ENCODE measurements at places on chromosomes 1 and 21.

GRCh38 chr1:19038732-19039131 is 82.3 kb upstream of the IFFO2 start:
- no peaks in the 10 kb centered on the region for H3K36me3 ChIP-seq
- H3K27me3 ChIP-seq, result no peaks in the 10 kb centered on the region
- no peak overlapping the region for H3K4me3 ChIP-seq
- no peak overlapping the region for H3K27ac ChIP-seq
- H3K4me1 ChIP-seq, result peaks cover 6% of the 10 kb centered on the region

DNA sequence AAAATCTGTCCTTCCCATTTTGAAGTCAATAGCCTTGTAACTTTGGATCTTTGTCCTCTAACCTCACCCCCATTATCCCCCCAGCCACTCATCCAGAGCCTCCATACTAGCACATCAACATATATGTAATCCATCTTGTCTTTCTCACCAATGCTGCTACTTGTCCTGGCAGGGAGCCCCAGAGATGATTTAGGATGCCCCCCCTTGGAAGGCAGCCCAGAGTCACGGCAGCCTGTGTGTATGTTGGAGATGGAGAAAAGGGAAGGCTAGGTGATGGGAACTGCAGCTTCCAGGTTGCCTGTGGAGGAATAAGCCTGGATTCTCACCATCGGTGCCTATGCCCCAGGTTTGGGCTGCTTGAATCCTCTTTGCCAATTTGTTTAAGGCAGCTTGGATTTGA is 51.7 kb upstream of the SCMH1 start:
- H3K4me3 ChIP-seq, result no peak overlapping the region
- no peak for DNase-seq
- H3K4me1 ChIP-seq, result no peaks in the 10 kb centered on the region
- no peak overlapping the region for H3K27ac ChIP-seq
- no peaks in the 10 kb centered on the region for H3K27me3 ChIP-seq

DNA sequence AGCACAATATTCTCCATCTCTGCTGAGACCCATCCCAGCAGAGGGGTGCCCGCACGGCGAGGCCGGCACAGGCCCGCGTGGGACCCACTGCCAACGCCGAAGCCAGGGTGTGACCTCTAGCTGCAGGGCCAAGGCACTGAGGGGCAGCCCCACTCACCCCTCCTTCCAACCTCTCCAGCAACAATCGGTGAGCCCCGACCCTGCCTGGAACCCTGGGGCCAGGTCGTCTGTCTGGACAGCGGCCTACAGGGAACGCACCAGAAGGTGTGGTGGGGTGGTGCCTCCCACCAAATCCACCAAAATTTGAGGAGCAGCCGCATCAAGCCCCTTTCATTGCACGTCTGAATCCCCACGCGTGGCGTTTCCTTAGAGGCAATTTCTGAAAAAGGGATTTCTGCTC is 63.0 kb upstream of the ADARB1 start:
- H3K27ac ChIP-seq, result no peak overlapping the region
- DNase-seq, result no peak
- no peak overlapping the region for H3K4me3 ChIP-seq
- peaks cover 3% of the 10 kb centered on the region for H3K27me3 ChIP-seq

DNA sequence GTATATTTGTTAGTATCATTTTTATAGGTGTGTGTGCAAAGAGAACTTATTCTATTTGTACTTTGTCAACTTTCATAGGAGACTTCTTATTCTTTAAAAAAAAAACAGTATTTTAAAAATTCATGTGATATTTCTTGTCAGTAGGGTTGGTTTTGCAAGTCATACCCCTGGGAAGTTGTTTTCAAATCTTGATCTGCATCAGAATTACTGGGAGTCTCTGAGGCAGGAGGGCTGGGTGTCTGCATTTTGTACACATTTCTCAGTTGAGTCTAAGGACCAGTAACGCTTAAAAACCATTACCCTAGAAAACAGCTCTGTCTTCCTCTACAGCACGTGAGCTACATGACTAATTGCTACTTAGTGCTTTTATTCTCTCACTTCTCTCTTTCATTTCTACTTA is 76.0 kb upstream of the CTTNBP2NL start:
- H3K4me1 ChIP-seq, result peaks cover 8% of the 10 kb centered on the region
- H3K27me3 ChIP-seq, result no peaks in the 10 kb centered on the region
- no peak for DNase-seq

DNA sequence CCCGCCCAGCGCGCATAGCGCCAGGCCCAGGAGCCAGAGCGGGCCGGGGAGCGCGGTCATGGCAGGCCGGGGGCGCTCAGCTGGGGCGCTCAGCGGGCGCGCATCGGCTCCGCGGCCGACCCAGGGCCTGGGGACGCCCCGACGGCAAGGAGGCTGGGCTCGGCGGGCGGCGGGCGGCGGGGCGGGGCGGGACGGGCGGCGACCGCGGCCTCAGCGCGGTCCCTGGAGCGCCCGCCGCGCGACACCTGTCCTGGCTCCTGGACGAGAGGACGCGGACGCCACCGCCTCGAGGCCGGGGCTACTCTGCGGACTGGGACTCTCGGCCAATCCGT is 273 bp downstream of the BMP8B start:
- H3K4me1 ChIP-seq, result no peaks in the 10 kb centered on the region
- peak overlapping the region; percentile 43 for H3K4me3 ChIP-seq
- H3K27ac ChIP-seq, result no peak overlapping the region
- H3K27me3 ChIP-seq, result no peaks in the 10 kb centered on the region
- H3K36me3 ChIP-seq, result no peaks in the 10 kb centered on the region

DNA sequence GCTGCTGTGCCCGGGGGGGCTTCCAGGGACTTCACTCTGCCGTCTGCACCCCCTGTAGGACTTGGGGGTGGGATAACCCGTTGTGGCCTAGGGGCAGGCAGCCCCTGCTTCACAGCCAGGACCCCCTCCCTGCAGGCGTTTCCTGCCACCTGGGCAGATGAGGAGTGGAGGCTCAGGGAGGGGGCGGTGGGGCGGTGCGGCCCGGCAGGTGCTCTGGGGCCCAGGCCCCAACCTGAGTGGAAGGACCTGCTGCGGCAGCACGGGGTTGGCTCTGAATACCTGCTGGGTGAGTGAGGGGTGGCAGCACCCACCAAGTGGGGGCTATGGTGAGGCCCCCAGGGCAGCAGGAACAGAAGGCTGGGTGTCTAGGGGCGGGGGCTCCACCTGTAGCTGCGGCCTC is 78.6 kb upstream of the TTC34 start:
- DNase-seq, result no peak
- no peak overlapping the region for H3K27ac ChIP-seq
- H3K36me3 ChIP-seq, result no peaks in the 10 kb centered on the region
- H3K4me1 ChIP-seq, result no peaks in the 10 kb centered on the region

GRCh38 chr1:6426277-6426971 is 1.8 kb downstream of the ESPN start:
- no peaks in the 10 kb centered on the region for H3K36me3 ChIP-seq
- H3K4me1 ChIP-seq, result peaks cover 8% of the 10 kb centered on the region
- H3K27ac ChIP-seq, result no peak overlapping the region
- H3K27me3 ChIP-seq, result no peaks in the 10 kb centered on the region
- no peak overlapping the region for H3K4me3 ChIP-seq

- no peak overlapping the region for H3K27ac ChIP-seq
- no peak for DNase-seq
- H3K36me3 ChIP-seq, result no peaks in the 10 kb centered on the region
- no peaks in the 10 kb centered on the region for H3K4me1 ChIP-seq
- no peaks in the 10 kb centered on the region for H3K27me3 ChIP-seq
- no peak overlapping the region for H3K4me3 ChIP-seq
Observed at GRCh38 chr1:80657044-80657643, 1143.6 kb upstream of the ADGRL2 start.

DNA sequence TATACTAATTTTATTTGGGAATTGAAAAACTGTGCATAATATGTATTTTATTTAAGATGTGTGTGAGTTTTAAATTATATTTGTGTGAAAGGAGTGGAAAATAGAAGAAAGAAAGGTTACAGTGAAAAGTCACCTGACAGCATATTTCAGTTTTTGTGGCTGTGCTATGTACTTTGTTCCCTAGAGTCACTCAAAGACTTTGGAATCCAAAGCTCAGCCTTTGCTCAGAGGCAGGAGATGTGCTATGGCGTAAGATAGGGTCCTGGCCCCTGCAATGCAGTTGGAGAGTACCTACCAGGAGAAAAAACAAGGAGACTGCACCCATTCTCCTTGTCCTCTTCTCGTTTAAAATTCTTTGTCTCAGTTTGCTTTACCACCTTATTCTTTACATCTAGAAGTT is 2.9 kb downstream of the CCDC30 start:
- no peaks in the 10 kb centered on the region for H3K36me3 ChIP-seq
- H3K27me3 ChIP-seq, result no peaks in the 10 kb centered on the region
- H3K4me1 ChIP-seq, result no peaks in the 10 kb centered on the region
- no peak overlapping the region for H3K27ac ChIP-seq

DNA sequence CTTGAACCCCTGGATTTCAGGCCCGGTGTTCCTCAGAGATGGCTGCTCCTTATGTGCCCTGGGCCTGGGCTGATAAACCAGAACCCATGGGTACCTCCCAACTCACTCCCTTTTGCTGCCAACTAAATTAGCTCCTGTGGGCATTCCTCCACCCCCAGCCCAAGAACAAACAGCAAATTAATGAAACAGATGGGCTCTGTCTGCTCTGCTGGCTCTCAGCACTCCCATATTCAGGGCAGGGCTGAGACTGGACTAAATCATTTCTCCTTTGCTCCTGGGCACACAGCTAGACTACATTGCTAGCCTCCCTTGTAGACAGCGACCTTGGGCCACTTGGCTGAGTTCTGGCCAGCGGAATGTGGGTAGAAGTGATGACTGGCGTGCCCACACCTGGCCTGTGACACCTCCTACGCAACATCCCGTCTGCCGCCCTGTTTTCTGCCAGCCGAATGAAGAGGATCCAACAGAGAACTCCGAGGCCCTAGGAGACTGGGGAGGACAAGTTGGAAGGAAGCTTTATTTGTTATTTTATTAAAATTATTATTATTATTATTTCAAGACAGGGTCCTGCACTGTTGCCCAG is 101.9 kb upstream of the DISP3 start:
- H3K4me3 ChIP-seq, result no peak overlapping the region
- H3K27me3 ChIP-seq, result no peaks in the 10 kb centered on the region
- no peaks in the 10 kb centered on the region for H3K36me3 ChIP-seq
- H3K27ac ChIP-seq, result no peak overlapping the region
- no peak for DNase-seq
- no peaks in the 10 kb centered on the region for H3K4me1 ChIP-seq
